Inflammatory macrophage treated with lipopolysaccharide for 4 hours (primary cell): ENCODE measurements at places on chromosomes 5 and 9.

- peak; percentile 21 for DNase-seq
These were observed 64.3 kb downstream of the RXRA start for GRCh38 chr9:134390537-134390936.

- DNase-seq, result no peak
These were observed 17.5 kb downstream of the TMEM171 start for GRCh38 chr5:73137563-73138530.

DNA sequence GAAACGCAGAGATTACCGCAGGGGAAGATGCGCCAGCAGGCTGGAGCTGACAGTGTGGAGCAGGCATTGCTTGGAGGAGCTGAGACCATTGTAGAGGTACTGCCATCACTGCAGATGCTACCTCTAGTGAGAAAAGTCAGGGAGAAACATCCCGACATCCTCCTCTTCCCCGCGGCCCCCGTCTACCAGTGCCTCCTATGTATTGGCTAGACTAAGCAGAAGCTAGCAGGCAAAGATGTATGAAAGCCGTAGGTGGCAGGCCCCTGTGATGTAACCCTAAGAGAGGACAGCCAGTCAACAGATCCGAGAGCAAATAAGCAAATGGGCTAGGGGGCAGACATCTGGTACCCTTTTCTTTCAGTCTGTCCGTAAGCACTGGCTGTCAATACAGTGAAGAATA, 115.5 kb upstream of the ACTBL2 start:
- DNase-seq, result no peak

GRCh38 chr5:157188270-157188669, 7.6 kb downstream of the ITK start:
- no peak for DNase-seq

DNA sequence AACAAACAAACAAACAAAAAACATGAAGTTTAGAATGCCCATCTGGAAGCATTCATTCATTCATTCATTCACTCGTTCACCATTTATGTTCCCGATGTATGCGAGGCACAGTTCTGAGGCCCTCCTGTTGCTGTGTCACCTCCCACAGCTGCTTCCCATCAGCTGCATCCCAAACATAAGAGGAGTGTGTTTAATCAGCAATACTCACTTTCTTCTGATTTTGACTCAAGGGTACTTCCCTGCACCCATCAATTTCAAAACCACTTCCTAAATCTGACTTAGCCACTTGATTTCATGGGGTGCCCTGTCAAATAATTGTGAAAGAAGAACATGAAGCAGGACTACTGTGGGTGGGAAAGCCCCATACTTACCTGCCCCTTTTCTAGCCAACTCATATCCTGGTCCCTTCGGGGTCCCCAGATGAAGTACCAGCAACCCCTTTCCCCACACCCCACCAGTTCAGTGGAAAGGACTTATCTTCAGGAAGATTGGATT, 128.0 kb upstream of the IL12B start:
- DNase-seq, result peak; percentile 91
